Cortex of kidney (tissue), 1 donor: ENCODE measurements at places on chromosomes 2 and 18.

DNA sequence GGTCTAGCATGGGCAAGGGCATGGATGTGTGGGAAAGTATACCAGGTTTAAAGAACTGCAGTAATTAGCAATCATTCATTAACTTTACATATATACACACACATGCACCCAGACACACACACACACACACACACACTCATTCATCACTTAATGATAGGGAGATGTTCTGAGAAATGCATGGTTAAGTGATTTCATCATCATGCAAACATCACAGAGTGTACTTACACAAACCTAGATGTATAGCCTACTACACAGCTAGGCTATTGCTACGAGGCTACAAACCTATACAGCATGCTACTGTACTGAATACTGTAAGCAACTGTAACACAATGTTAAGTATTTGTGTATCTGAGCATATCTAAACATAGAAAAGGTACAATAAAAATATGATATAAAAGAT, 83.6 kb downstream of the COLEC12 start:
- no peak for DNase-seq

GRCh38 chr18:54162431-54162830, 62.0 kb downstream of the MBD2 start:
- DNase-seq: no peak

- no peak for DNase-seq
Measured at GRCh38 chr18:26267357-26267930, 41.2 kb downstream of the TAF4B start.

DNA sequence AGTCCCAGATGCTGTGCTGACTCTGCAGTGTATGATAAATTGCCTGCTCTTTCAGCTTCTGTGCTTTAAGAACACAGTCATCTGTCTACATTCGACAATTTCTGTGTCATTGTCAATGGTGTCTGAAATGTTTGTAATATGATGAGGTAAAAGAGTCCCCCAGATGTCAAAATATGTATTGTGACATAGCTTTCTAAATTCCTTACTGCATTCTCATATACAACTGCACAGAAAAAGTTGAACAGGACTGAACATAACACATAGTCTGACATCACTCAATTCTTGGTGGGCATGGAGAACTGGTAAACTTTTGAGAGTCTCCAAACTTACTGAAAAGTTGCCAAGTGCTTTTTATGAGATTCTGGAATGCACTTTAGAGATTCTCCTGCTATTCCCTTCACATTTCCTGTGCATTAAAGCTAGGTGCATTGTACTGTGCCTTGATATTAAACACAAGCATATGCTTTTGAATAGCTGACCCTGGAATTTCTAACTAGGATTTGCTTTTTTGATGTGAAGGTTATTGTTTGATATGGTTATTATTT, 48.1 kb upstream of the ARHGAP28 start:
- DNase-seq: no peak

DNA sequence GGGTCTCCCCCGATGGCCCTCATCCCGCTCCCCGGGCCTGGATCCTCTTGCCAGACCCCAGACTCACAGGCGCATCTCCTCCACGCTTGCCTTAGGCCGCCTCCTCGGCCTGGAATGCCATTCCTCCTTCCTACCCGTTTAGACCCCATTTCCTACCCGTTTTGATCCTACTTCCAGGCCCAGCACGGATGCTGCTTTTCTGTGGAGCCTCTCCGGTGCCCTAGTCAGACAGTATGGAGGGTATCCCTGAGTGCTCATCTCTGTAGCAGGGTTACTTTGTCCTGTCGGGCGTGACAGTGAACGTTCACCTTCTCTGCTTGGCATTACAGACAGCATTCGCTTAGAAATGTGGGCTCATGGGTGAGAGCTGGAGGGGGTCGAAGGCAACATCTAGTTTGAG, 9.3 kb downstream of the TOGARAM2 start:
- DNase-seq: no peak

DNA sequence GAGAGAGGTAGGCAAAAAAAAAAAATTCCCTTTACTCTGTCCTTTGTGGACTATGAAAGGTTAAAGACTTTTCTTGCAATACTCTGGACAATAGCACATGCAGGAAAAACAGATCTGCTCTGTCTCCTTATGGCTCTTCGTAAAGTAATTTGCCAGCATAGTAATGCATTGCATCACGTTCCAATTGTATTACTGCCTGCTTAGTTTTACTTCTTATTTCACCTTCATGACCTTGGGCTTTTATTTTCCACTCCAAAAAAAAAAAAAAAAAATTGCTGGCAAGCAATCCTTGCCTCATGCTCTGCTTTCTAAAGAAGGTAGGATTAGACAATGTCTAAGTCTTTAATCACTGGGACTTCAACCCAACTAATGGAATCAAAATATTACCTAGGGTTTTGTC, 1802.7 kb downstream of the SUCLG1 start:
- DNase-seq: no peak

GRCh38 chr2:85111819-85112281, 21.3 kb upstream of the TCF7L1 start:
- DNase-seq: no peak

GRCh38 chr2:96415684-96416083, 80.1 kb downstream of the NCAPH start:
- DNase-seq: no peak

DNA sequence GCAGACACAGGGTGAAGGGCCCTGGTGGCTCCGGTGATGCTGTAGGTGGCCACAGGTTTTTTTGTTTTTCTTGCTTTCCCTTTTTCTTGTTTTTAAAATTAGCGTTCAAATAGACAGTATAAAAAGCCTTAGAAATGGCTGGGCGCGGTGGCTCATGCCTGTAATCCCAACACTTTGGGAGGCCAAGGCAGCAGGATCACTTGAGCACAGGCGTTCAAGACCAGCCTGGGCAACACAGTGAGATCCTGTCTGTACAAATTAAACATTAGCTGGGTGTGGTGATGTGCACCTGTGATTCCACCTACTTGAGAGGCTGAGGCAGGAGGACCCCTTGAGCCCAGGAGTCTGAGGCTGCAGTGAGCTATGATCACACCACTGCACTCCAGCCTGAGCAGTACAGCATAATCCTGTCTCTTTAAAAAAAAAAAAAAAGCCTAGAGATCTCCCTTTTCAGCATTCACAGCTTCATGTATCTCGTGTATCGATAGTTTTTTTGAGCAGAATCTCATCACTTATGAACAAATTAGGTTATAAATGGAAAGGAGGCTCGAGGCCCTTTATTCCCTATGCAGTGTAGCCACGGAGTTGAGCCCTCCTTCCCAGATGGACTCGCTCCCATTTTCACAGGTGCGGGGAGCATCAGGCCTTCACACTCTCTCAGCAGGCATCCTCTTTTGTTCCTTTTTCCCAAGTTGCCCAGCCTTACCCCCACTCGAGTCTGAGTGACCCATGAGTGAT, 50.8 kb downstream of the EMILIN2 start:
- no peak for DNase-seq

DNA sequence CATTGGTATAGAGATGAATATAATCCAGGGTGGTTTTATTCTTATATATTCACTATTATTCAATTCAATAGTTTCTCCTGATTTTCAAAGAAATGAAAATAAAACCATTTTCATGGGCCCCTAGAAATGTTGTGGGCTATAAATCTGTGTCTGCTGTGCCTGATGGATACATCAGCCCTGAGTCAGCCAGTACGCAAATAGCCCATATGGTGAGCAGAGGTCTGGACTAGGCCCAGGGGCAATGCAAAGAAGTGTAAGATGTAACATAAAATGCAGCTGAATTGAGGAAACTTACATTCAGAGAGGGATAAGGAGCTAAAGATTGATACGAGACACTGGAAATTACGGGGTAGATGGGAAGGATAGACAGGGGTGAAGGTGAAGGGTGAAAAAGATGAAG, 122.5 kb downstream of the MAIP1 start:
- DNase-seq: no peak

DNA sequence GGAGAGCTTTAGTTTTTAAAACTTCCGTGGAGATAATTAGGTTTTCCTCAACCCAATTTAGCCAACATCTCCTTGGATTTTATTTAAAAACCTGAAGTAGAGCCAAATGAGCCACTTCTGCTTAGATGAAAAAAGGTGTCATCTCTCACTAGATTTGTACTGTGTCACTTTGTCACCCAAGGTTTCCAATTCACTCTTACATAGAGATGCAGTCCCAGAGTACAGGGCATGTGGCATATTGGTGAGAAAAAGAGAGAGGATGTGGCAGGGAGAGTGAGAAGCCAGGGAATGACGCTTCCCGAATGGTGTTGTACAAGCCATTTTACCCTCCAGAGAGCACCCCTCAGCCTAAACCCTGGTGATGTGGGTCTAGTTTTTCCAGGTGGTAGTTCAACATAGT, 44.4 kb upstream of the CTLA4 start:
- no peak for DNase-seq

- DNase-seq: no peak
Measured at GRCh38 chr2:84212611-84213314, 246.3 kb downstream of the SUCLG1 start.

- no peak for DNase-seq
Measured at GRCh38 chr2:119196301-119197125, 27.1 kb upstream of the STEAP3 start.

GRCh38 chr18:77073336-77074093, 59.1 kb downstream of the MBP start:
- no peak for DNase-seq

DNA sequence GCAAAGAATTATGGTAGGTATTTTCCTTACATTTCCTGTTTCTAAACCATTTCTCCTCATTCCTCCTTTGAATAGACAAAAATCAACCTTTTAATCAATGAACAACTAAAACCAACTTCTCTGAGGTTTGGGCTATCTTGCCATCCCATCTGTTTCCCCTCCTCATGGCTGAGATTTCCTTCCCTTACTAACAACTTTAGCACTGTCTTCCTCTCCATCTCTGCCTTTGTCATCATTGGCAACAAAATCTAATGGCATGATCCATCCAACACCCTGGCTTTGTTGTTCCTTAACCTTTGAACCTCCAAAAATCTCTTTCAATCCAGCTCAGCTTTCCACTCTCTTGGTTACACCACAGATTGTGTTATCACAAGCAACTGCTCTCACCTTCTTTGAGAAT, 95.3 kb upstream of the FAM136A start:
- no peak for DNase-seq

- no peak for DNase-seq
Measured at GRCh38 chr2:159608723-159609308, 7.5 kb downstream of the BAZ2B start.

DNA sequence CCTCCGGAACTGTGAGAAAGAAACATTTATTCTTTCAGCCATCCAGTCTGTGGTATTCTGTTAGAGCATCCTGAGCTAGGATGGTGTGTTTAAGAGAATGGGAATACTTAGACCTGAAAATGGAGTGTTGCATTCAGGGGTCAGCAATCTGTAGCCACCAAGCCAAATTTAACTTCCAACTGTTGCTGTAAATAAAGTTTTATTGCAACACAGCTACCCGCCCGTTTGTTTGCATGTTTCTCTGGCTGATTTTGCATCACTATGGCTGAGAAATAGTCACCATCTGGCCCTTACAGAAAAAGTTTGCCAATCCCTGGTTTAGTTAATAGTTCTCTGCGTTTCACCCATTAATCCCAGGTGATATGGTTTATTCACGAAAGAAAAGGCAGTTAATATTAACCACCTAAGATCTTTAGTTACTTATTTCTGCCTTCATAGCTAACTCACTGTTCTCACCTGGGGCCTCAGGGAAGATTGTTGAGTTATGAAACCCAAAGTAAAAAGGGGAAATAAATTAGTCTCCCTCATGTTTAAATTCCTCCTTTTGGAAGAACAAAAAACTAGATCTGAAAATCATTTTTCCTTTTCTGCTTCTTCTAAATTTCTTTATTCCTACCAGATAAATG, 9.5 kb upstream of the CYS1 start:
- DNase-seq: no peak

DNA sequence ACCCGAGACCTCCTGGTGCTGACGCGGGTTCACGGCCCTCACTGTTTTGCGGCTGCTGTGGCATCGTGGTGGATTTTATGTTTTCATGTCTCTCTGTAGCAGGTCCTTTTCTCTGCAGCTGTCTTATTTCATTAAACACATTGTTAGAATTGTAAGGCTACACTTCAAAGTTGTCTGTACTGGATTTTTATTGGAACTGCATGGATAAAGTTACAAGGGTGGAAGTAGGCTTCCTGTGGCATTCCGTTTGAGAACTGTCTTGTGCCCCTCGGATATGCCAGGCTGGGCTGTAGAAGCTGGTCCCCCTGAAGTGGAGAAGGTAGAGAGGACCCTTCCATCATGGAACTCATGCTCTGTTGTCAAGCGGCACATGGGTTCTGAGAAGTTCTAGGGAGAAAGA, 127.3 kb downstream of the SNTG2 start:
- no peak for DNase-seq

DNA sequence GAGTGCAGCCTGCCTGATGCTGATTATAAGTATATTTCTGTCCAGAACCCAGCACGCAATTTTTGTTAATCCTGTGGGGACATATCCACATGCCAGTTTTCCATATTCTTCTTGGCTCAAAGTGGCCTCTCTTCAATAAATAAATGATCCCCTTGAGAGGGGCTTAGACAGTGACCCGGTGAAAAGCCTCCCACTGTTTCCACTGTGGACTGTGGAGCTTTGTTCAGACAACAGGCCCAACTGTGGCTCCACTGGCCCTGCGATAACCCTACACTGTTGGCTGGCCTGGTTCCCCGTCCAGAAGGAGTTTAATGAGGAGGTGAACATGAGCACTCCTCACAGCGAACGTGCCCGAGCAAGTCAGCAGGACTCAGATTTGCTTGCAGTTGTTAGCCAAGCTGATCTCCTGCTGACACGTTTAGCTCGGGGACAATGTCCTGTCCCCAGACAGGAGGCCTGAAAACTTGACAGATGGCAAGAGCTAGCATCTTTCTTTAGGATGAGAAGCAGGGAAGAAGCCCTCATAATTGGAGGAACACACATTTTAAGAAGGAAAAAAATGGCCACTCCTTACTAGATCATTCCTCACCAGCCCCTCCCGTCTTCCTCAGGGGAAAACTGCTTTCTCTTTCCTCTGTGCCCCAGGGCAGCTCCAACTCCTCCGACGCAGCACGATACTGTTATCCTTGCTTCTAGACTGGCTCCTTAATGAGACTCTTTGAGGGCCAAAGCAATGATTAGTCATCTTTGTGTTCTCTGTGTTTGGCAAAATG, 20.0 kb upstream of the MTCL1 start:
- DNase-seq: no peak

DNA sequence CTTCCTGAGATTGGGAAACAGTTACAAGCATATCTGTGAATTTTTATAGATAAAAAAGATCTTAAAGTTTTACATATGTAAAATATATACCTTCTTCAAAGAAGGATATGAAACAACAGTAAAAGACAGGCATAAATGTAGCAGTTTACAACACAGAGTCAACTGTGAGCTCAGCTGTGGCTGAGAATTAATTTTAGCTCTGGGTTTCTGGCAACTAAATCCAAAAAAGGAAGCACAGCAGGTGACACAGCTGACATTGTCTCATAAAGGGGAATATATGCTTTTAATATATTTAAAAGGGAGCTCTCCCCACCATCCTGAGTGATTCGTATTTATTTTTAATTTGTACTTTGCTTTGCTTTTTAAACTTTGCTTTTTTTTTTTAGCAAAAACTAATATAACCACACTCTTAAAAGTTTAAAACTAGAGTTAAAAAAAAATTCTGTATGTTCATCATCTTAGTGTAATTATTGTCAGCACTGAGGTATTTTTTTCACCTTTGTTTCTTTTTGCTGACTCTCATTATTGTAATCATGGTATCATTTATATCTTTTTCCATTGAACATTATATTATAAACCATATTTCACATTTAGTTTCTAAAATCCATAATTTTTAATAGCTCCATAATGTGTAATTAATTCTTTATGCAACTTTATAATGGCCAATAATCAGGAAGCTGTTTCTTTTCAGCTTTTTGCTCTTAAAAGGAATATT, 6.7 kb downstream of the TUBB6 start:
- no peak for DNase-seq
